ENCODE measurements at places on chromosomes 5 and 9.

- DNase-seq: no peak
These were observed 110.9 kb downstream of the KCNIP1 start for GRCh38 chr5:170614720-170615119.

DNA sequence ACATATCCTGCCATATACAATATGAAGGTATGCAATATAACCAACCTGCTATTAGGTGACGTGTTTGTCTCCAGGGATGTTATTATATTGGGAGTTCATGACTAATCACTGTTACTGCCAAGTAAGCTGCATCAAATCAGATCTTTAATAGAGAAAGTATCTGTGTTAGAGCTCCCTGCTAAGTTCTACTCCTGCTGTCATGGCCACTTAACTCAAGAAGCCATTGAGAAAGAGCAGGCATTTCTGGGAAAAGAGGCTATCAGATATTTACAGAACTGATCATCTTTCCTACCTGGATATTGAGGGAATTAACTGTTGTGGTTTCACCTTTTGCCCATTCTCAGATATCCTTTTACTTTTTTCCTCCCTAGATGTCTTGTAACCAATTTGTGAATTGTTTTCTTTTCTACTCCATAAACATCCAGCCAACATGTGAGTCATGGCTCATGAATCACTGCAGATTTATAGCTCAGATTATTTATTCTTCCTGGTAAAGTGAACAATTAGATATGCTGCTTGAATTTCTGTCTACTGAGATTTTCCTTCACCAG is 634.8 kb upstream of the FAM174A start:
- DNase-seq: no peak

GRCh38 chr5:142280066-142281007 is 44.5 kb downstream of the SPRY4 start:
- DNase-seq: no peak

GRCh38 chr5:127891942-127892341 is 188.8 kb downstream of the CCDC192 start:
- no peak for DNase-seq

- DNase-seq: no peak
These were observed 36.1 kb upstream of the ICE1 start for GRCh38 chr5:5386329-5386728.

GRCh38 chr9:74643303-74643923 is 146.3 kb downstream of the RORB start:
- no peak for DNase-seq

DNA sequence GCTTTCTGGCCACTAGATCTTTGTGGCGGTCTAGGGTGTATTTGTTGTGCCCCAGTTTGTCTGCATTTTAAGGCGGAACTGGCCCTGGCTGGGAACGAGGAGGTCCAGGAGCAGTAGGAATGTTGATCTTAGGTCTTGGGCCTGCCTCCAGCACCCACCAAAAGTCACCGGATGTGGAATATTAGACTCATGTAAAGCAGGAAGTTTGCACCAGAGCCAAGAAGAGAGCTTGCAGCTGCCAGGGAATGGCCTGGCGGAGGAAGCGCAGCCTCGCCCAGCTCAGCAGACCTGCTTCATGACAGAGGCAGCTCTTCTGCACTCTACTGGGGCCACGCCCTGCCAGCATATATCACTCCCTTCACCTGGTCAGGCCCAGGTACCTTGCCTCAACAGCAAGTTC is 3.3 kb downstream of the GPX3 start:
- no peak for DNase-seq

GRCh38 chr5:110751902-110752762 is 13.3 kb downstream of the SLC25A46 start:
- DNase-seq: peak; percentile 38

DNA sequence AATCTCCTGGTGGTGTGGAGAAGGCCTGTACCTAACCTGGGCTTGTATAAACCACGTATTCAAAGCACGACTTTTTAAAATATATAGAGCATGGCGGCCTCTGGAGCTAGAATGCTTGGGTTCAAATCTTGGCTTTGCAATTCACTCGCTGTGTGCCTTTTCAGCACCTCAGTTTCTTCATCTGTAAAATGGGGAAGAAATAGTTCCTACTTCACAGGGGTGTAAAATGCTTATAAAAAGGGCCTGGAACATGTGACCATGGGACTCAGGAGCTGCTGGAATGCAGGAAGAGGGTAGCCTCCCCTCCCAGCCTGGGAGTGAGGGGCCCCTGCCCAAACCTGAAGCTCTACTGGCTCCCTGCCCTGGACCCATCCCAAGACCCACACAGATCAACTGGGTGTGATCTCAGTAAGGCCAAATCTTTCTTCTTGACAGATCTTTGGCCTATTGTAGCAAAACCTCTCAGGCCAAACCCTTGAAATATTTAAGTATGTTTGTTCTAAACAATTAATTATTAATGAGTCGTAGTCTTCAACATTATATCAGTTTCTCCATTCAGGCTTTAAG is 269.0 kb downstream of the ZSWIM6 start:
- DNase-seq: no peak

GRCh38 chr5:172869691-172870090 is 35.6 kb downstream of the ERGIC1 start:
- DNase-seq: no peak

- no peak for DNase-seq
These were observed 13.7 kb upstream of the PPP2R2B start for GRCh38 chr5:146892231-146892630.

Measured in stimulated activated CD4-positive, alpha-beta T cell treated with anti-CD3 and anti-CD28 coated beads, Interleukin-4, amount 100 ng/mL, for 24 hours (primary cell).